Stimulated activated CD4-positive, alpha-beta T cell treated with anti-CD3 and anti-CD28 coated beads, Interleukin-15, amount 100 ng/mL, for 1 hour (primary cell): ENCODE measurements at places on chromosomes 7 and 10.

GRCh38 chr7:27992755-27993493 is 187.7 kb downstream of the JAZF1 start:
- DNase-seq = no peak

- DNase-seq = no peak
Measured at GRCh38 chr7:3722396-3722922, 421.4 kb downstream of the SDK1 start.

GRCh38 chr10:53079283-53079682 is 306.7 kb upstream of the MBL2 start:
- DNase-seq = no peak

- DNase-seq = no peak
Measured at GRCh38 chr7:5533821-5534367, 110.3 kb upstream of the TNRC18 start.

- no peak for DNase-seq
Measured at GRCh38 chr7:110387689-110388088, 703.2 kb upstream of the LRRN3 start.

DNA sequence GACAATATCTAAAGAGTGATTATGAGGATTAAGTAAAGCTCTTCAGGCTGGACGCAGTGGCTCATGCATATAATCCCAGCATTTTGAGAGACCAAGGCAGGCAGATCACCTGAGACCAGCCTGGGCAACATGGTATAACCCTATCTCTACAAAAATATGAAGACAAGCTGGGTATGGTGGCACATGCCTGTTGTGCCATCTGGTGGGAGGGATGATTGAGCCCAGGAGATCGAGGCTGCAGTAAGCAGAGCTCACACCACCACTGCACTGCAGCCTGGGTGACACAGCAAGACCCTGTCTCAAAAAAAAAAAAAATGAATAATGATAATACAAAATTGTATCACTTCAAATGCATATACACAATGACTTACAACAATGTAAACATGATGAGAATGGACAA is 195.6 kb upstream of the AUTS2 start:
- DNase-seq = no peak

- DNase-seq = no peak
Measured at GRCh38 chr10:84698989-84699388, 370.6 kb downstream of the CCSER2 start.
